CD14-positive monocyte (primary cell): ENCODE measurements at places on chromosomes 7 and 10. TPM values are rescaled to one million over a fixed set of nuclear protein-coding genes. Genes with fewer than 3 reads are reported as not detected.

DNA sequence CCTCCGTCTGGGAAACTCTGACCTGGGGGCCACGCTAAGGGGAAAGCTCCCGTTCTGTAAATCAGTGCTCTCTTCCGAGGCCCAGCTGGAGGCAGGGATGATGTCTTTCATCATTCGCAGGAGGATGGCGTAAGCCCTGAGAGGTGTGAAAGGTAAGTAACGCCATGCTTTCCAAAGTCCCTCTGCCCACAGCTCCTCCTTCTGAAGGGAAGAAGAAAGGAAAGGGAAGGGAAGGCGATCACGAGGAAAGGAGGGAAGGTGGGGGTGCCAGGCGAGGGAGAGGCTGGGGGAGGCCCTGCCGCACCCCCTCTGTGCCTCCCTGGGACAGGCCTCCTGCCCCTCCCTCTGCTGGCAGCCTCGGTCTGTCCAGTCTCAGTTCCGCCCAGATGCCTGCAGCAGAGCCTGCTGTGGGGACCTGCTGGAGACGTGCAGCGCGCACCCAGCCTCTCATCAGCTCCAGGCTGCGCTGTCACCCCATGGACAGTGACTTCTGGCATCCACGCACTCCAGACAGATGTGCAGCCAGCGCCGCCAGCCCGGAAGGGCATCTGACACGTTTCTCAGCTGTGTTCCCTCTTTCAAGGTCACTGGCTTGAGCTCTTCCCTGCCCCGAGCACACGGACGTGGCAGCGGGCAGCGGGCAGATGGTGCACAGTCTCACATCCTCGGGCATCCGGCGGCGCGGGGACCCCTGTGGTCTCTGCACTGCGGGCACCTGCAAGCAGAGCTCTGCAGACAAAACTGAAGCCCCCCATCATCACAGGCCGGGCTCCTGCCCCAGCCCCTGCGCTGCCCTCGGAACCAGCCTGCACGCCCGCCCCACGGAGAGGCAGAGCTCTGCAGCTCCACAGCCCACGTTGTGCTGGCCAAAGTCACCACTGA is 60.6 kb downstream of the INSIG1 start:
- peak; percentile 56 for DNase-seq

- no peak for DNase-seq
These were observed 11.7 kb downstream of the FOXK1 start for GRCh38 chr7:4693749-4694148.

GRCh38 chr7:68756986-68757495 is 841.2 kb upstream of the AUTS2 start:
- DNase-seq, result no peak

DNA sequence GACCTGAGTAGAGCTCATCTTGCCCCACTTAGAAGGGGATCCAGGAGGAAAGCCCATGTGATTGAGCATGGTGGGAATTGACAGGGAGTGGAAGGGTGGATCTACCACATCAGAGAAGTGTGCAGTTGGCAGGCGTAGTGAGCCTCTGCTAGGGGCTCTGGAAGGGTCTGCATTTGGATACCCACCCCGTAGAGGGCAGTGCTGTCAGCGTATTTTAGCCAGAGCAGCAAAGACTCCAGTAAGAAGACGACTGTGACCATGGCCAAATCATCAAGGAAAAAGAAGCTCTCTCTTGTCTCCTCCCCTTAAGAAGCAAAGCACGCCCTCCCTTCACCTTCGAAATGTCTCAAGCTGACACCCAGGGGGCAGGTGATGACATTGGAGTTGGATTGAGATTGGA is 68.8 kb upstream of the INHBA start:
- DNase-seq, result no peak

DNA sequence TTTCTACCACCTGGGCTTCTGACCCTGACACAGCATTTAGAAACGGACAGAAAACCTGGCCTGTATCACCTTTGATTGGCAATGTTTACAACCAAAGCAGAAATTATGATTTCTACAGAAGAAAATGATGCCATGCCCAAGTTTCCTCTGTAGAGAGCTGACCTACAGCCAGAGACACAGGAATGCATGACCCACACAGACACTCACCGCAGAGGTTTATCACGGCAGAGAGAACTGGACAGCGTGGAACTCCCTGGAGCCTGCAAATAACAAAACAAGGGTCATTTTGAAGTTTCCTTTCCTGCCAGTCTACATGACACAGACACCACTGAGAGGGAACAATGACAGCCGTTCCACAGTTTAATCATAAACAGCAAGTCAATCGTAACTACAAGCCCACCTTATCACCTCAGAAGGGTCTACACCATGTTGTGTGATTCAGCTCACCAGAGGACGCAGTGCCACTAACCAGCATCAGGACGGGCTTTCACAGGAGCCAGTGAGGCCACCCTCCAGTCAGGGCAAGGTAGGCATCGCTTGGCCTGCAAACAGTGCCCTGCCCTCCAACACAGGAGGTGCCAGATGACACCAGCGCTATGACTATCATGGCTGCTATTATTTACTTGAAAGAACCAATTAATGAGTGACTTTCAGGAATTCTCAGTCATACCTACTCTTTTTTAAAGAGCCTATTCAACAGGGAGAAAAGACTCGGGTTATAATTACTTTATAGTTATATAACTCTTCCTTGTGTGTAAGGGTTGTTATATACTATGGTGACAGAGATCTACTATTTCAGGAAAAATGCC is 139.9 kb downstream of the TNS3 start:
- DNase-seq, result no peak

DNA sequence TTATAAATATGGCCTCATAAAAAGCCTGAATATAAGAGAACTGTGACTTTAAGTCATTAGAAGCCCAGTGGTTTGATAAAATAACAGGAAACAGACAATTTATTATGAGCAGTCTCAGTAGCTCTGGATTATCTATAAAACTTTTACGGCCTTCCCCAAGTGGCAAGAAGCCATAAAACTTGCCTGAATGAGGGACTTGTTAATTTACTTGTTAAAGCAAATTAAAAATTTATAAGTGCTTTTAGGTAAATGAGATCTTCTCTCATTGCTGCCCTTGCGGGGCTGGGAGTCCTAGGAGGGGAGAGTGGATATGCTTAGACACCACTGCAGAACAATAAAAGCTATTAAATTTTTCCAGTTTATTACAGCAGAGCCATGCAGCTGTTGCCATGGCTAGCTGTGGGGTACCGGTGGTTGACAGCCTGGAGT is 499.9 kb downstream of the AUTS2 start:
- DNase-seq, result no peak

- peak; percentile 66 for DNase-seq
These were observed 16.2 kb upstream of the NME8 start for GRCh38 chr7:37832194-37832593.

GRCh38 chr10:50512214-50512595 is 111.6 kb downstream of the SGMS1 start:
- no peak for DNase-seq

DNA sequence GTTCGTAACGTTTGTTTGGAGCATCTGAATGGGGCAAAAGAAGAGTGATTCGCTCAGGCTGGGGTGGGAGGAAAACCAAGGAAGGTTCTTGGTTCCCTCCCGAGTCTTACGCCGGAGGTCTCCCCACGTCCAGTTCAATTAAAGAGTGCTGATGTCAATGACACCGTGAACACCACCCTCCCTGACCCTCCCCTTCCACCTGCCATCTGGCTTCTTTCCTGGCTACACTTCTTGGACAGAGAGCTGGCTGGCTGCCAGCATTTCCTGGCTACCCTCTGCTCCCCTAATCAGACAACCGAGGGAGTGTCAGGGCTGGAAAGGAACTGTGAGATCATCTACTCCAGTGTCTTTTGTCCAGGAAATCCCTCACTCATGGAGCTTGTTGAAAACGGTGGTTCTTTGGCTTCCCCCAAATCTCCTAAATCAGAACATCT is 24.1 kb upstream of the FFAR4 start:
- DNase-seq, result no peak

GRCh38 chr10:88983206-88983605 is 7.4 kb upstream of the FAS start:
- no peak for DNase-seq

GRCh38 chr7:151494298-151495284 is 25.1 kb downstream of the RHEB start:
- DNase-seq, result no peak

DNA sequence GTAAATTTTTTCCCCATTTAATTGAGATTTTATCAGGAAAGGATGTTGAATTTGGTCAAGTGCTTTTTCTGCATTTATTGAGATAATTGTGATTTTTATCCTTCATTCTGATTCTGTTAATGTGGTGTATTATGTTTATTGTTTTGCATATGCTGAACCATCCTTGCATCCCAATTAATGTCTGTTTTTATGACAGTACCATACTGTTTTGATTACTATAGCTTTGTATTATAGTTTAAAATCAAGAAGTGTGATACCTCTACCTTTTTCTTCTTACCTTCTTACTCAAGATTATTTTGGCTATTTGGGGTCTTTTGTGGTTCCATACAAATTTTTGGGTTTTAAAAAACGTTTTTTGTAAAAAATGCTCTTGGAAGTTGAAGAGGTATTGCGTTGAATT is 357.2 kb downstream of the REEP3 start:
- no peak for DNase-seq

DNA sequence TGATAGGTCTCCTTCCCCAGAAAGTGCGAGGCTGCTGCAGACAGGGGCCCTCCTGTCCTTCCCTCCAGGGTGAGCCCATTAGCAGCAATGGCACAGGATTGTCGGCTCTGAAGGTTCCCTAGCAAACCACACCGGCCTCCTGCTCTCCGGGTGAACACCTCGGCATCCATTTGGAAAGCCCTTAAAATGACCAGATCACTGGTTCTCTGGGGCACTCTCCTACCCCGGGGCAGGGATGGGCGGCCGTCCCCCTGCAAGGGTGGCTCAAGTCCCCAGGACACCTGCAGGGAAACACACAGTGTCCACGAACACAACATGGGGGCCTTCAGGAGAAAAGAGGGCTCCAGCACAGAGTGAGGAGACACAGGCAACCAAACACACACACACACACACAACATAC is 459.1 kb downstream of the PTPRN2 start:
- DNase-seq, result no peak

DNA sequence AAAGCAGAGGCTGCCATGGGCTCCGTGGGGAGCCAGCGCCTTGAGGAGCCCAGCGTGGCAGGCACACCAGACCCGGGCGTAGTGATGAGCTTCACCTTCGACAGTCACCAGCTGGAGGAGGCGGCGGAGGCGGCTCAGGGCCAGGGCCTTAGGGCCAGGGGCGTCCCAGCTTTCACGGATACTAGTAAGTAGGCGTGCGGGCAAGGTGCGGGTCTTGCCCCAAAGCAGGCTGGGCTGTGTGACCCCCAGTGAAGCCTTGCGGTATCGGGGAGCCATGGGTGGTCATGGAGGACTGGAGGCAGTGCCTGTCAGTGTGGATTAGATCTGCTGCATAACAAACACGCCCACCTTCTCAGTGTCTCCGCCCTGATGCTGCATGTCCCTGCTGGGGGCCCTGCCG is 5.1 kb downstream of the SLC29A4 start:
- DNase-seq, result no peak

DNA sequence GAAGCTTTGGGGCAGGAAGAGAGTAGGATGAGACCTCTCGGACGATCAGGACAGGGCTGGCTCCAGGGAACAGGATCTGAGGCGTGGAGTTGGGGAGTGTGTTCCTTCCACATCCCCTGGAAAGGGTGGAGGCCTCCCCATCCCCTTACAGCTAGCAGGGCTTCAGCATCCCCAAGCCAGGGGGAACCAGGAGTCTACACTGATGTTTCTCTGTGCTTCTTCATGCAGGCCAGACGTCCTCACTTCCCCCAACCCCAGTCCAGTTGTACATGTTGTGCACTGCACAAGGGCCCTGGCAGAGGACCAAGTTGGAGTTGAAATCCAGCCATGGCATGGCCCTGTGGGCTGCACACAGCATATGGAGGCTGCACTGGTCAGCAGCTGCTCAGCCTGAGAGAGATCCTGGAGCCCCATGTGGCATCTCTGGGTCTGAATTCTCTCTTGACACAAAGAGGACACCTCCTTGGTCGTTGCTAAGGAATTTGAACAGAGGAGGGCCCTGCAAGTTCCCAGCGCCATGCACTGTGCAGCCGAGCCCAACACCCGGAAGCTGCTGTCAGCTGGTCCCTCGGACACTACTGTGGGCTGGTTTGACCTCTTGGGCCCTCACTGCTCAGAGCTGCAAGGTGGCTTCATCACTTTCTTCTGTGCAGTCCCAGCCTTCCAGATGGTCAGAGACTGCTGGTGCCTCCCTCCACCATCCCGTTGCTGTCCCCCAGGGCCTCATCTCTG is 181.1 kb downstream of the DNAJB6 start:
- DNase-seq, result no peak

GRCh38 chr10:17029581-17030271 is 99.9 kb downstream of the CUBN start:
- peak; percentile 93 for DNase-seq

- peak; percentile 22 for DNase-seq
These were observed 166.0 kb downstream of the SNX13 start for GRCh38 chr7:17774248-17774647.

- no peak for DNase-seq
These were observed 161.1 kb downstream of the RPS24 start for GRCh38 chr10:78194539-78195402.

- DNase-seq, result peak; percentile 38
These were observed 37.2 kb downstream of the PLEKHS1 start for GRCh38 chr10:113788604-113789083.

GRCh38 chr7:70459546-70459945 is 672.4 kb upstream of the GALNT17 start:
- no peak for DNase-seq

The ELMO1 gene
- polyA plus RNA-seq, result 46.6 TPM

The DGKB gene
- polyA plus RNA-seq, result not detected in 2 replicates

The HIPK2 gene
- polyA plus RNA-seq, result 3.0 TPM

The PTPN20 gene
- 0.04 TPM in 2 replicates for polyA plus RNA-seq

The PYROXD2 gene
- polyA plus RNA-seq, result 0.27 TPM

The LBX1 gene
- not detected in 2 replicates for polyA plus RNA-seq

The BUB3 gene
- 96.4 TPM for polyA plus RNA-seq

The WAPL gene
- 18.3 TPM for polyA plus RNA-seq

The ZNF479 gene
- polyA plus RNA-seq, result not detected

The CALN1 gene
- polyA plus RNA-seq, result under 0.01 TPM in 1 of 2 replicates, not detected in the other

The CNPY1 gene
- not detected for polyA plus RNA-seq
